Mucosa of descending colon (tissue), 3 donors: ENCODE measurements at places on chromosomes 12 and 14. TPM values are rescaled to one million over a fixed set of nuclear protein-coding genes. Genes with fewer than 3 reads are reported as not detected.

Gene ANO4
- total RNA-seq, result 1.9 TPM

Gene SIX6
- total RNA-seq, result not detected

Gene CATSPERB
- total RNA-seq, result 4.1 TPM

DNA sequence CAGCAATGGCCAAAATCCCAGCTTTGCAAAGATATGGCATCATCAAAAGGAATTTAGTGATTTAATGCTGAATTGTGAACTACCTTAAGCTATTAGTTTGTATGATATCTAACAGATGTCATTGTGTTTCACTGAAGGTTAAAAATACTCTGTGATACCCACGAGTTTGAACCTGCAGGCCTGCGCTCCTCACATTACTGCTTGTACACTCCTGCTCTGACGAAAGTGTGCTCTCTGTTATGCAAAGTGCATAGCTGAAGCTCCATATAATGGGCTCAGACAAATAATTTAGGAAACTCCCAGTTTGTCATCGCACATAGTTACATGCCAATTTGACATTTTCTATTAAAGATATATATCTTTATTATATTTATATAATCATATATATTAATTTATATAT lies 52.2 kb downstream of the SPPL3 start:
- no peak for DNase-seq

DNA sequence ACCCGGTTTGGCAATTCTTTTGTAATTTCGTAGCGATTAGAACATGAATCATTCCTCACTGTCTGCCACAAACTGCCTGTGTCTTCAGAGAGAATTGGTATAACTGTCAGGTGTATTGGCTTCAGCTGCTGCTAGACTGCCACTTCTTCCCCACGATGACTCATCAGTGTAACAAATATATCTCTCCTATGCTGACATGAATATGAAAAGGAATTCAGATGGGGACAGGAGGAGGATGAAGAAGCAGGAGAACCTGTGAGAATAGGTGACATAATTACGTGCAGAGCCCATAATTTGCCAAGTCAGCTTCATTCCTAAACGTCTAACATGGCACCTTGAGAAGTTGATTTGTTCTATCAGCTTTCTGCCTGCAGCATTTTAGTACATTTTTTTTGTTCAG lies 64.9 kb downstream of the FRMD6 start:
- no peak for DNase-seq

DNA sequence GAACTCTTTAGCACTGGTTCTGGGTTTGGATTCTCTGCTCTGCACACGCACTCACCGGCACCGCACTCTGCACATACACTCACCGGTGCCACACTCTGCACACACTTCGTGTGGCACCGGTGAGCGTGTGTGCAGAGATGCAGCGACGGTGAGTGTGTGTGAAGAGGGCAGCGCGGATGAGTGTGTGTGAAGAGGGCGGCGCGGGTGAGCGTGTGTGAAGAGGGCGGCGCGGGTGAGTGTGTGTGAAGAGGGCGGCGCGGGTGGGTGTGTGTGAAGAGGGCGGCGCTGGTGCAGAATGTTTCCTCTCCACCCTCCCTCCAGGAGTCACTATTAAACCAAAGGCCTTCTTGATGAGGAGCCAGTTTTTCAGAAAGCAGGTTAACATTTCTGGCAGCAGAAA lies 49.2 kb upstream of the MMP17 start:
- no peak for DNase-seq
